GM20000 (cell line): ENCODE measurements at places on chromosomes 2 and 18.

GRCh38 chr2:72395096-72395495 lies 247.4 kb upstream of the CYP26B1 start:
- no peak for DNase-seq

GRCh38 chr2:96501471-96501874 lies 3.7 kb downstream of the NEURL3 start:
- DNase-seq: peak; percentile 66

GRCh38 chr2:25310965-25311864 lies 30.5 kb downstream of the DNMT3A start:
- no peak for DNase-seq

DNA sequence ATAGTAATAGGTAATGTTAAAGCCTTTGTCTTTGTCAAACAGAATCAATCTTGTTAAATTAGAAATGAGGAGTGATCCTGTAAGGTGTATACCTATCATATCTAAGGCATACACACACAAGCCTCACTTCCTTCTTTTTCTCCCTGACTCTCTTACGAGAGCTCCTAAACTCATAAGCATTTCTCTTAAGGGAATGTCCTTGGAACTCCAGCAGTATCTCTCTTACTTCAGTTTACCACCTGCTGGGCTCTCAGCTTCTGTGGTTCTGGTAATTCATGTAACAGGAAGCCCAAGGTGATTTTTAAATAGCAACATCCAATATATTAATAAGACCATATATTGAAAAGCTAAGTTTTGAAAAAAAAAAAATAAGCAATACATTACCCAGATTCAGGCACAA lies 85.9 kb downstream of the UBE2E3 start:
- DNase-seq: no peak

DNA sequence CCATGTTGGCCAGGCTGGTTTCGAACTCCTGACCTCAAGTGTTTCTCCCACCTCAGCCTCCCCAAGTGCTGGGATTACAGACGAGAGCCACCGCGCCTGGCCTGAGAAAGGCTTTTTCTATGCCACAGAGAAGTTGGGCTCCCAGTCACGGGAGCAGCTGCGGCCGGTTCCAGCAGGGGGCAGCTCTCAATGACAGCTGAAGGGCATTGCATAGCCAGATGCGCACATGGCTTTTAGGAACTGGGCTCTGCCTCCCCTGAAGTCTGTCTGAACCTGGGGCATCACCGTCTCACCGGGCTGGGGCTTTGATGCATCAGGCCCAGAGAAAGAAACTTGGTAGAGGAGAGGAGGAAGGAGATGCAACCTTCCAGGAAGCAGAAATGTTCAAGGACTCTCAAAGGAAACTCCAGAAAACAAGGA lies 84.2 kb upstream of the LAPTM4A start:
- DNase-seq: peak; percentile 75
